ENCODE measurements at places on chromosomes 6 and 20.

DNA sequence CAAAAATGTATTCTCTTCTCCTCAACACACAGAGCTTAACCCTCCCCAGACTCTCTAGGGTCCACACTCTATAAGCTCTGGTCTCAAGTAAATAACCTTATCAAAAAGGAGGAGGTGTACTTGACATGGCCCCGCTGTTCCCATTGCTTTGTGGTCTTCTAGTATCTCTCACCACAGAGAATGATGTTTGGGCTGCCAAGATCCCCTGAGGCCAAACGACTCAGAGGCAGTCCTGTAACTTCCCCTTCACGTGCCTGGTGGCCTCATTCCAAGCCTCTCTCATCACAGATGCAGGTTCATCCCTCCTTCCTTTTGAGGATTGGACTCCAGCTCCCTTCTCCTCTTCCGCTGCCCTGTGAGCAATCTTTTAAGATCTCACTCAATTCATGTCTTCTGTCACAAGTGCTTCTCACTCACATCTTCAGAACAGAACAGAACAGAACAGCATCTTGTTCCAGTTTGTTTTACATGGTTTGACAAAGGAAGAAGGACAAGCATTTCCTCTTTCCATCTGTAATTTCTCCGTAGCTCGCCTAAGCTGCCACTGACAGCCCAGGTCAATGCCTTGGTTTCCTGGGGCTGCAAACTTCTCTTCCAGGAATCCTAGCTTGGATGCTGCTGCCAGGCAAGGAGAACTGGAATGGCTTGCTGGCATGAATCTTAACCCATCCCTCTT is 541.5 kb downstream of the CD83 start:
- no peak for DNase-seq

DNA sequence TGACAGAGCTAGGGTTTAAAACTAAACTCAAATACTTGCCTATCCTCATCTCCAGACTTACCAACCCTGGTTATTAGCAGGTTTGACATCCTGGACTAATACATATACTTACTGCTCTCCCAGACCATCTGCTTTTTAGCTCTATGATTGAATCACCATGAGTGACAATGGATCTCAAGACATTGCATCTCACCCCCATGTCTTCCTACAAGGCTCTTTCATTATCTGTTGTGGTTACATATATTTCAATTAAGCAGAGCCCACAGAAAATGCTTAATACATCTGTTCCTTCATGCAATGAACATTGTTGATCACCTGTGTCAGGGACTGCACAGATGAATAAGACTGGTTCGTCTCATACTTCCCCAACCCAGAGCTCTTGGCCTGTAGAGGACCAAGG is 19.4 kb downstream of the SAMD3 start:
- DNase-seq = no peak

DNA sequence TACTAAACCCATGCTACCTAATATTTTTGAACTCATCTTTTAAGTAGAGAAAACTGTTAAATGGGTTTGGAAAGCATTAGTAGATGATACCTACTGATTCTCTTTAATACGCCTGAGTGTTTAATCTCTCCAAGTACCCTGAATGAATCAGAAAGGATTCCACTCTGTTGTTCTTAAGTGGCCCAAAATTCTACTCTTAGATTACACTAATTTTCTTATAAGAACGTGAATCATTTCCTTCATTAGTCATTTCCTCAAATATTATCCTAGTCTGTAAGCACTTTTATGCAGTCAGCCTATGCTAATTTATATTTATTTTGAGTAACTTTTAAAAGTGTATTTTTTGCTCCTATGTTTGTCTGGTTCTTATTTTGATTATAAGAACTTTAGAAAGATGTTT is 380.0 kb downstream of the BTBD9 start:
- DNase-seq = no peak

GRCh38 chr6:157276134-157276532 is 47.2 kb downstream of the TMEM242 start:
- no peak for DNase-seq

DNA sequence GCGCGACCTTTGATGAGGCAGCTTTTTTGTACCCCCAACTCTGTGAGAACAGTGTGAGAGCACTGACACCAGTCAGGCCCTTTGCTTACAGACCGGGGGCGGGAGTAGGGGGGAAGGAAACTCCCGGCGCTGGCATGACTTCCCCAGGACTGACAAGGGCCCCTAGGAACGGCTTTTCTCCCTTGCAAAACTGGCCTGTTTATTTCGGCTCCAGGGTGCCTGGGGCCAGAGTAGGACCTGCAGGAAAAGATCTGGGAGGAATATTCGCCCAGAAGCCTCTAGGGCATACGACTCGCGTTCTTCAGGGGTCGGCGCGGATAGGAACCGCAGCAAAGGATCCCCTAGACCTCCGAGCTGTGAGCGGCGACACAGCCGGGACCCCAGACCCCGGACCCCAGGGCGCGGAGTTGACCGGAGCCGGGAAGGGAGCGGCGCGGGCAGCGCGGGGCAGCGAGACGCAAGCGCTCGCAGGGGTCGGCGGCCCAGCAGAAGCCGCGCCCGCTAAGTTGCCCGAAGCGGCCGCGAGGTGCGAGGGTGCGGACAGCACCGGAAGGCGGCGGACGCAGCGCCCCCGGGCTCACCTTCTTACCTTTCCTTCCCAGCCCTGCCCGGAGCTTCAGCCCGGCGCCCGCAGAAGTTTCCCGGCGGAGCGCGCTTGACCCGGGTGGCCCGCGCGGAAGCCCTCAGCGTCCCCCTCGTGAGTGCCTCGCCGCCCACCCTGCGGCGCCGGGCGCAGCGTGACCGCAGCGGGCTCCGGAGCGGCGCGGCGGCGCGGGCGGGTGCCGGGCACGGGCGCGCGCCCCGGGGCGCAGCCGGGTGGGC is at the start of gene POPDC3:
POPDC3 (minus strand) TSS at position 771 of the 822 bp plus-strand sequence. CDS start 18,105 bp downstream, outside the sequence.
- no peak for DNase-seq

DNA sequence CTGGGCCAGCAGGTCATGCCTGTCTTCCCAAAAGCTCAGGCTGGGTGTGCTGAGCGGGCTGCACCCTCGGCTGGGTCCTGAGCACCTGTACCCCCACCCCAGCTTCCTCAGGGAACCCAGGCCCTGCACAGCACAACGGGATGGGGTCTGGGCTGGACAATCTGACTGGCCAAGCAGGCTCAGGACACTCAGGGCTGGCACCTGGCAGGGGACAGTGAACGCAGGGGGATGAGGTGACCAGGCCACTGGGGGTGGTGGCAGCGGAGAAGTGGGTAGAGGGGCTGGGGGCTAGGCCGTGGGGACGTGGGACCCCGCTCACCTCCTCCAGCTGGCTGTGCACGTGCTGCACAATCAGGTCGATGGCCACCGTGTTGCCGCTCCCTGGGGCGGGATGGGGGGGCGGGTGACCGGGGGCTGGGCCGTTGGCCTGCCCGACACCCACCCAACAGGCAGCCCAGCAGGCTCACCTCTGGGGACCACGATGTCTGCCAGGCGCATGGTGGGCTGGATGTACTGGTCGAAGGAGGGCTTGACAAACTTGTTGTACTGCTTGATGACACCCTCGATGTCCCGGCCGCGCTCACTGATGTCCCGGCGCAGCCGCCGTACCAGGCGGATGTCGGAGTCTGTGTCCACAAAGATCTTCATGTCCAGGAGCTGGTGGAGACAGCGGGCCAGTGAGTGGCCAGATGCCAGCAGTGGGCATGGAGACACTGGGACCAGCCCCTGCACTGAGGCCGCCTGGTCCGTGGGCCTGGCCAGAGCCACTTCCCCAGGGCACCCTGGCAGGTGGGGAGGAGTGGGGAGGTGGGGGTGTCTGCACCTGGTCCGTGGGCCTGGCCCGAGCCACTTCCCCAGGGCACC is 11.9 kb downstream of the UCKL1 start:
- DNase-seq = no peak

DNA sequence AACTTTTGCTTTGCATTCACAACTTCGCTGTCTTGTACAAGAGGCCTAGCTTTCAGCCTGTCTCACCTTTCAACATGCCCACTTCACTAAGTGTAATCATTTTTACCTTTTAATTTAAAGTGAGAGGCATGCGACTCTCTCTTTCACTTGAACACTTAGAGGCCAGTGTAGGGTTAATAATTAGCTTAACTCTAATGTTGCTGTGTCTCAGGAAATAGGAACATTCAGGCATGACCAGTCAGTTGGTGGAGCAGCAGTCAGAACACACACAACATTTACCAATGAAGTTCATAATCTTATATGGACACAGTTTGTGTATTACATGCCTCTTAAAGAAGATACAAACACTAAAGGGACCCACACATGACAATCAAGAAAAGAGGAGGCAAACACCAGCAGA is 47.6 kb downstream of the HTR1B start:
- DNase-seq = no peak

GRCh38 chr6:95094751-95095663 is 482.3 kb upstream of the MANEA start:
- no peak for DNase-seq

DNA sequence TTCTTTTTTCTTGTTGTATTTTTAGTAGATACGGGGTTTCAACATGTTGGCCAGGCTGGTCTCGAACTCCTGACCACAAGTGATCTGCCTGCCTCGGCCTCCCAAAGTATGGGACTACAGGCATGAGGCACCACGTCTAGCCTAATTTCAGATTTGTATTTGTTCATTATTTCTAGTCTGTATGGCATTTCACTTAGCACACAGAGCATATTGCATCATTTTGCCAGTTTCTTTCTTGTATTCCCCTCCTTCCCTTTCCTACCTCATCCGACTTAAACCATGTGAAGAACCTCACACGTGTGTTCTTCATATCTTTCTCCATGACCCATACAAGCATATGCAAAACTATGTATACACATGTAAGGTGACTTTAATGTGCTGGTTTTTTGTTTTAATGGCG is 470.0 kb downstream of the CBLN4 start:
- DNase-seq = no peak

DNA sequence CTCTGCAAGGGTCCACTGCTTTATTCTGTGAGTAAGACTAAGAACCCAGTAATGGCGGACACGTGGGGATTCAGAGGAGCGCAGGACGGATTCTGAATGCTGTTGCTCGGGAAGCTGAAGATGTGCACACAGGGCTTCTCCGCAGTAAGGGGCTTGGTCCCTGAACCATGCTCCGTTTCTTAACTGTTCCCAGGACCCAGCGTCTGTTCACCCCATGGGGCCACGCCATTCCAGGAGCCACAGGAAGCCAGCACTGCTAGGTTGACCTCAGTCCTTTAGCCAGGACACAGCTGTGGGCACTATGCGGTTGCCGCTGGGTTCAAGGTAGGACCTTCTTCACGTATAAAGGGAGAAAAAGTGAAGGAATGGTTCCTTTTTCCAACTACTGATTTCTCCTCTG is 59.8 kb downstream of the IRF4 start:
- no peak for DNase-seq

DNA sequence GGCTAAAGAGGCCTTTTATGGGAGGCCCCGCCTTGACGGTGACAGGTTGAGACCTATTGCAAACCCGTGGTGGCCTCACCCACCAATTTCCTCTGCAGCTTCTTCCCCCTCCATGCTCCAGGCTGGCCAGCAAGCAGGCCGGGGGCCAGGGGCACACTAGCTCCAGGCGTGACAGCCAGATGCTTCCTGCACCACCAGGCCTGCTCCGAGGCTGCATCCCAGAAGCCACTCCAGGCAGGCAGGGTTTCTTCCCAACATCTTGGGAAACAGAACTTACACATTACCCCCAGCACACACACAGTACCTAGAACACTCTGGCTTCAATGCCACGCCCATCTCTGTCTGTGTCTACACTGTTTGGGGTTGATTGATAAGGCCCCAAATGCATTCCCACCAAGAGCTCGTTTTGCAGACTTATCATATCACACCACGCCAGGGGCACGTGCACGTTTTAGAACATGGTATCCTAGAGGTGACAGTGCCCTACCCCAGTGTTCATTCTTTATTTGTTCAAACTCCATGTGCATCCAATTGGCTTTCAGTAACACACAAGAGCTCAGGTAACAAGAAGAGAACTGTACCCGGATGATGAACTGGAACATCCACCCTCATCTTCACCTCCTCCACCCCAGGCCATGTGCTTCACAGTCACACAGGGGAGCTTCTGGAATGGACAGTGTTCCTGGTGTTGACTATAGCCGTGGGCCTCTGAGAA is 221.4 kb upstream of the RREB1 start:
- no peak for DNase-seq

GRCh38 chr6:117601811-117602150 is 530 bp downstream of the GOPC start:
- DNase-seq = no peak

GRCh38 chr20:58420798-58421496 is 31.9 kb downstream of the VAPB start:
- DNase-seq = no peak

GRCh38 chr6:1200409-1201101 is 111.3 kb upstream of the FOXQ1 start:
- no peak for DNase-seq

- DNase-seq = no peak
Observed at GRCh38 chr6:46262928-46263706, 92.3 kb upstream of the ENPP5 start.

- no peak for DNase-seq
Observed at GRCh38 chr20:58102744-58103516, 125.5 kb downstream of the ANKRD60 start.

DNA sequence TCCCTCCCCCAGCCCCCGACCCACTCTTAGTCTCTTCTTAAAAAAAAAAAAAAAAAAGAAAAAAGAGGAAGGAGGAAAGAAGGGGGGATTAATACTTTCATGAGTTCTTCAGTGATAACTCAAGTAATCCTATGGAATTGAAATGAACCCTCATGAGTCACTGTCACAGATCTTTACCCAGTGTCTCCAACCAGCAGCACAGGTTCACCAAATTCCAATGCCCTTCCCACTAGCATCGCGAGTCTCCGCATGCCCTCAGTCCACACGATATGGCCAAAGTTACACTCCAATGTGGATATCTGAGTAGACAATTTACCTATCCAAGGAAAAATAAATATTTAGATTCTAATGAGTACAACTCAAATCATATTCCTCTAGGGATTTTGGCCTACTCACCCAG is 74.5 kb downstream of the MDN1 start:
- no peak for DNase-seq

DNA sequence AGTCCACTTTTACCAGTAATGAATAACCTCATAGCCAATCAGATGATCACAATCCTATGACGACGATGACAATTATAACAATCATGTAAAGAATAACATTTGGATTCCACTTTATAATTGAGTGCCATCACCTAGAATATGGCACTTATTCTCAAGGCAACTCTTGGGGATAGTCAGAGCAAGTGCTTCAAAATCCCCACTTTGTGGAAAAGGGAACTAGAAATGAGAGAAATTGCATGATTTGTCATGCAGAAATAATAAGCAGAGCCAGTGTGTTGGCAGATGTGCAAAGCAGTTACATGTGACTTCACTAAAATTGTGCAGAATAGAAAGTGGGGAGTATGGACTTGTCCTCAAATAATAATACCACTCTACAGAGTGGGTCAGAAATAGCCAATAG is 41.3 kb downstream of the FRK start:
- DNase-seq = no peak

GRCh38 chr6:118981884-118982574 is 47.1 kb upstream of the MCM9 start:
- no peak for DNase-seq

GRCh38 chr6:157107915-157108651 is 215.2 kb downstream of the TMEM242 start:
- DNase-seq = no peak

All from NCI-H187 treated with DMSO at 0.1 percent for 48 hours (cell line).